Bone marrow (tissue), 2 donors: ENCODE measurements at places on chromosomes 3 and 15.

DNA sequence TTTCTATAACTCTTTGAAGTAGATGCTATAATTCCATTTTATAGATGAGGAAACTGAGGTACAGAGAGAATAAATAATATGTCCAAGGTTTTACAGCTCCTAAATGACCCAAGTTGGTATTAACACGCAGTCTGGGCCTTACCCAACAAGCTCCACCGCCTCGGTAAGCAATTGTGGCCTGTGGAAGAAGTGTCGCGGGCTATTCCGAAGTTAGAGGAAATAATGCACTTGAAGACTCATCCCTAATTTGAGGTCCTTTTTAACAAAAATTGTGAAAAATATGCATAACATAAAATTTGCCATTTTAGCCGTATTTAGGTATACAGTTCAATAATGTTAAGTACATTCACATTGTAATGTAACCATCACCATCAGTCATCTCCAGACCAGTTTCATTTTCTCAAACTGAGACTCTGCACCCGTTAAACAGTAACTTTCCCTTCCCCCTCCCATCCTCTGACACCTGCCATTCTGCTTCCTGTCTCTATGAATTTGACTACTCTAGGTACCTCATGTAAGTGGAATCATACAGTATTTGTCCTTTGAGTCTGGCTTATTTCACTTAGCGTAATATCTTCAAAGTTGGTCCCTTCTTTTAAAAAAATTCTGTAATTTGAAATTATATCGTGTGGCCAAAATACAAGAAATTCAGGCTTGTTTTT is 18.2 kb downstream of the IDH3A start:
- DNase-seq: no peak

DNA sequence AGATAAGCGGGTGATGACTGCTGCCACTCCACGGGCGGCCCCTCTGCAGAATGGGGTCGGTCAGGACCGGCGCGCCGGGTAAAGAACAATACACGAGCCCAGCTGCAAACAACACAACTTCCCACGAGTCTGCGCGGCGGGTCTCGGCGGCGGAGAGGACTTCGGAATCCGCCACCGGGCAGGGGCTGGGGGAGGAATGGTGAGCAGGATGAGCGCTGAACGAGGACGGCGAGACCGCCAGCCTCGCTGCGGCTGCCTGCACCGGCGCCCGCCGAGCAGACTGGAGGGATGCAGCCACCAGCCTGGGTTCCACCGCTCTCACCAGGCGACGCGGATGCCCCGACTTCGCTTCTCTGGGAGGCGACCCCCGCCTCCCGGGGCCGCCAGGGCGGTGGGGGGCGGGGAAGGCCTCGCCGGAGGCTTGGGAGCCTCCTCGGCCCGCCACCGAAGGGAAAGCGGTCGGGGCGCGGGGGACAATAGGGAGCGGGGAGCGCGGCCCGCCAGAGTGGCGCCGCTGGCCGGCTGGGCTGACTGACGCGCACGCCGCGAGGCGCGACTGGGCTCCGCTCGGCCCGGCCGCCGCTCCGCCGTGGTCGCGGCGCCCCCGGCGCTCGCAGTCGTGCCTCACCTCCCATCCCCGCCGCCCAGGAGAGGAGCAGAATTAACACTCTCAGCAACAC is 515 bp downstream of the ADAM10 start:
- peak; percentile 42 for DNase-seq

DNA sequence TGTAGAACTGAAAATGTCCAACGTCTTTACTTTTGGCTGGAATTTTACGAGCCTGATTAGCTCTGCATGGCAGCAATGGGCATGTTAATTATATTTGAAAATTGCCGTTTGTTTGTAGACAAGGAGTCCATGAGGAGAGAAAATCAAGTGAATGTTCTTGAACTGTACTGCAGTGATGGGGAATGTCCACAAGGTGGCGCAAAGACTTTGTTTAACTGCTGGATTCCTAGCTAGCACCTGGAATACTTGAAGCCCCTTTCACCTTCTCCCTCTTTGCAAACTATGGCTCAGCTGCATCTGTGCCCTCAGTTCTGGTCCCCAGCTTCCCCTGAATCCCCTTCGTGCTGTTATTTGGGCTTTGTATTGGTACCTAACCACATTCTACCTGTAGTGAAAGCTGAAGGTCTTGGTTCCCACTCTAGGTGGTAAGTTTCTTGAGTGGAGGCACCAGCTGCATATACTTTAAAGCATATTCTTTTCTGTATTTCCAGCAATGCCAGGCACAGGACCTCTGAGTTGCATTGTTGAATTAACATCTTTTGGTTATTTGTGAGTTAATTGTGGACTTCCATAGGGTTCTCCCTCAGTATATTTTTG is 25.3 kb downstream of the EXOG start:
- peak; percentile 5 for DNase-seq

DNA sequence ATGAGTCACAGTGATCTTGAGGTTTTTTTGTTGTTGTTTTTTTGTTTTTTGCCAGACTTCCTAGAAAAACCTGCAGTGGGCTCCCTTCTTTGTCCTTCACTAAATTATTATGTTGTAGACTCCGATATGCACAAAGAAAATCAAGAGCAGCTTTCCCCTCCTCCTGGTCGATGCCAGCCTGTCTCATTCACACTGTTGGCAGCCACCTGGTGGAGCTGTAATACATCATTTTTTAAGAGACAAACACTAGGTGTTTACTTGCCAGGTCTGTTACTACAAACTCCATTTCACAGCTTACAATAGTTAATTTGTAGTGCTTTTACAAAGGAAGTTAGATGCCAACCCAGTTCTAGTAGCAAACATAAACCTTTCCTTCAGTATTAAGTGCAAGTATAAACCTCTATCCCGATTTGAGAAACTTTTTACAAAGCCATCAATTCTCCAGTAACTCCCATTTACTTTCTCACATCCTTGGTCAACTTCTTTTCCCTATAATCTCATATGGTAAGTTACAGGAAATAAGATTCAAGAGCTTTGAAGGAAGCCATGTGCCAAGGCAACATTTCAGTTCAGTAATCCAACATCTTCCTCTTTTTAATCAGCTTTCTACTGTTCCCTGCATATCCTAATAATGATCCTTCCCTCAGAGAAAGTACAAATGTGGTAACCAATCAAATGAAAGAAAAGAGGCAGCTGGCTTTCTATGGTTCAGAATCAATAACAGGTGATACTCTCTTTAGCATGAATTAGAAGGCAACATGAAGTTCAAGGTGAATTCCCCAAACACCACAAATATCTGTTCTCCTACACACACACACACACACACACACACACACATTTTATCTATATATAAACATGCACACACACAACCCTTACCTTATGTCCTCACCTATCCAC is 14.0 kb downstream of the AAGAB start:
- DNase-seq: no peak

- no peak for DNase-seq
Observed at GRCh38 chr3:52710512-52710911, 4.6 kb downstream of the SPCS1 start.

DNA sequence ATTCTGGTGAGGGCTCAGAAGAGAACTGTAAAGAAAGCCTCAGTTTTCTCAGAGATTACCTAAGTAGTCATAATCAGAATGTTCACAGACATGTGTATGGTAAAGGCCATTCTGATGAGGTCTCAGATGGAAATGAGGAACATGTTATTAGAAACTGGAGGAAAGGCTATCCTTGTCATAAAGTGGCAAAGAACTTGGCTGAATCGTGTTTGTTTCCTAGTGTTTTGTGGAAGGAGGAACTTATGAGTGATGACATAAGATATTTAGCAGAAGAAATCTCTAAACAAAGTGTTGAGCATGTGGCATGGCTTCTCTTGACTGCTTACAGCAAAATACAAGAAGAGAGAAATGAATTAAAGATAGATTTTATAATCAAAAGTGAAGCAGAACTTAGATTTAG is 12.8 kb upstream of the KLHL40 start:
- no peak for DNase-seq

DNA sequence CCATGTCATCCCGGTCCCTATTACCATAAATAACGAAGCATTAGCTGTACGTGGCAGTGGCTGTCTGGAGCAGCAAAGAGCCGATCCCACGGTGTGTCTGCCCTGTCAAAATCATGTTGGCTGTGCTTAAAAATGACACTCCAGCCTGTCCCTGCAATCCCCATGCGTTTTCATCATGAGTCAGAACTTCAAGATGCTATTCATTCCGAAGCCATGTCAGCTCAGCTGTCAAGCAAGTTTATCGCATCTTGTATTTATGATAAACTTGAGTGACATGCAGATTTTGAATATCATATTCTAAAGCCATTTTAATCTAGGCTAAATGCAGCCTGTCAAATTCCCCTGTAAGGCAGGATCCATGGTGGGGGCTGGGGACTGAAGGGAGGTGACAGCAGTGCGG is 152.4 kb downstream of the TJP1 start:
- DNase-seq: no peak

GRCh38 chr15:73773428-73773827 is 20.3 kb upstream of the INSYN1 start:
- DNase-seq: no peak

GRCh38 chr3:13011573-13012220 is 61.5 kb downstream of the IQSEC1 start:
- peak; percentile 53 for DNase-seq

- DNase-seq: peak; percentile 50
Observed at GRCh38 chr3:52121464-52121805, 32.8 kb downstream of the POC1A start.

DNA sequence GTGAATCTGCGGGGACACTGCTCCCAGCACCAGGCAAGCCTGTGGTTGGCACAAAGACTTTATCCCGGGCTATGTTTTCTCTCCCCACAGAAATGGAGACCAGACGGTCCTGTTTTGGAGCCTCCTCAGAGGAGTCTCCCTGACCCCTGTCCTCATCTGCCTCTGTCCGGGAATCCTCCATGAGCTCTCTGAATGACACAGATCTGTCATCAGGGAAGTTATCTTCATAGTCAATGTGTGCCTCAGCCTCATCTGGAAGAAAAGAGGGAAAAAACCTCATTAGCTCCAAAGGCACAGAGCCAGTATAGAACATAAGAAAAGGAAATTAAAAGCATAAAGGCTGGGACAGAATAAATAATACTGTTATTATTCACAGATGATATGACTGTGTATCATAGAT is 40.0 kb downstream of the CRTAP start:
- no peak for DNase-seq

DNA sequence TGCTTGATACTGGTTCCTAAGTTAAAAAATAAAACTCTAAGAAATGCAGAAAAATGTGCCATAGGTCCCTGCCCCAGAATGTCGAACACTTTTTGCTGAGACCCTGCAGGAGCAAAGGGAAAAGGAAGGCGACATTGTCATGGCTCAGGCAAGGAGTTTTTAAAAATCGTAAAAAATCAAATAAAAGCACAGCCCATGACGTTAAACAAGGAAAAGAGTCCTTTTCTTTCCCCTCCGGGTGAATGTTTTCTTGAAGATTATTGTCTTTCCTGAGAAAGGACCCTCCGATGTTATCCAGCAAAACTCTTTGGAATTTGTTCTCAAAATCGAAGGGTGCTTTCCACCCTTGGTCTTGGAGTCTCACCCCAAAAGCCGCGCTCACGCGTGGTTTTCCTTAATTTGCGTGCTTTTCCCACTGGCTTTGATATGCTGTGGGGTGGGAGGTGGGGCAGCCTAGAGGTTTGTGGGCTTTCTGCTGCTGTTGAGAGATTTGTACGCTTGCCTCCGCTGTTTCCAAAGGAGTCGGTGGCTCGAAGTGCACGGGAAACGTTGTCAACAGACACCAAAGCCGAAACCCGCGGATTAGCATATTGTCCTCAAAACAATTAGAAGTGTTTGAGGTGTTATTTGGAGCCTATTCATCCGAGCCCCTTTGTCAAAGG is 2.9 kb downstream of the SOX14 start:
- no peak for DNase-seq

DNA sequence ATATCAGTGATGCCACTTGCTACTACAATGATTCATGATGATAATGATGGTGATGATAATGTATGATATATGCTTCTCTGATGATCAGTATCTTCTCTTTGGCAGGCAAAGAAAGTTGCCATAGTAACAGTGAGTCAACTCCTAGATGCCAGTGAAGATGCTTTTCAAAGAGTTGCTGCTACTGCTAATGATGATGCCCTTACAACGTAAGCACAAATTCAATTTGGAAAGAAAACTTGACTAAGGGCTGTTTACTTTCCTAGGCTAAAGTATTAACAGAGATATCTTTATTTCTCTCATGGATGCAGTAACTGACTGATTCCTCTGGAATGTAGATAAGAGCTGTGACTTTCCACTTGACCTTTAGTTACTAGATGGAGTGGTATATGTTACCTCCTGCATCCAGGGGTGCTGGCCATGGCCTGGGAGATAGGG is 27.8 kb downstream of the ADGRG7 start:
- no peak for DNase-seq

DNA sequence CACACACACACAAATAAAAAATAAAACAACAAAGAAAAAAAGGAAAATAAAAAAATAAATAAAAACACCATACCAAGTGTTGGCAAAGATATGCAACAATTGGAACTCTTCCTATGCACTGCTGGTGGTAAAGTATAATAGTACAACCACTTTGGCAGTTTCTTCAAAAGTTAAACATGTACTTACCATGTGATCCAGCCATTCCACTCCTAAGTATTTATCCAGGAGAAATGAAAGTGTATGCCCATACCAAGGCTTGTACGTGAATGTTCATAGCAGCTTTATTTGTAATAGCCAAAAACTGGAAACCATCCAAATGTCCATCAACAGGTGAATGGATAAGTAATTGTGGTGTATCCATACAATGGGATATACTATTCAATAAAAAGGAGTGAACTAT is 17.0 kb downstream of the WDR93 start:
- no peak for DNase-seq

- DNase-seq: peak; percentile 59
Observed at GRCh38 chr3:119293871-119294695, at the start of gene ARHGAP31. Gene ARHGAP31, plus strand, starts transcription at chr3:119294383. Its CDS starts 522 bp downstream, at chr3:119294905.

GRCh38 chr3:64067506-64068346 is 44.4 kb upstream of the PSMD6 start:
- DNase-seq: no peak

DNA sequence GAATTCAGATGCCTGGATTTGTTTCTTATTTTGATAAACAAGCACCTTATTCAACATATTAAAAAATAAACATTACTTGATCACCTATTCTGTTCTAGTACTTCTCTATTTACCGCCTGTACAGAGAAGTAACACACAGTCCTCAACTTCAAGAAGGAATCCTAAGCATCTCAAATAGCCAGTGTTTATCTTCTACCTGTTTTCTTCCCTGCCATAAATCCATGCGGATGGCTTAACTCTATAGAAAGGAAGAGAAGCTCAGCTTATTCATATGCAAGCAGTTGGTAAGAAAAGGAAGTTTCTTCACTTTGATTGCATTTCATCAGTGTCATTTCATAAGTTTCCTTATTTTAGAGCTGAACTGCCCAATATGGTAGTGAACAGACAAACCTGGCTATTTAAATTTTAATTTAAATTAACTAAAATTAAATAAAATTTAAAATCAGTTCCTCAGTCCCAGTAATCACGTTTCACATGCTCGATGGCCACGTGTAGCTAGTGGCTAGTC is 210.0 kb upstream of the PEX5L start:
- DNase-seq: no peak

DNA sequence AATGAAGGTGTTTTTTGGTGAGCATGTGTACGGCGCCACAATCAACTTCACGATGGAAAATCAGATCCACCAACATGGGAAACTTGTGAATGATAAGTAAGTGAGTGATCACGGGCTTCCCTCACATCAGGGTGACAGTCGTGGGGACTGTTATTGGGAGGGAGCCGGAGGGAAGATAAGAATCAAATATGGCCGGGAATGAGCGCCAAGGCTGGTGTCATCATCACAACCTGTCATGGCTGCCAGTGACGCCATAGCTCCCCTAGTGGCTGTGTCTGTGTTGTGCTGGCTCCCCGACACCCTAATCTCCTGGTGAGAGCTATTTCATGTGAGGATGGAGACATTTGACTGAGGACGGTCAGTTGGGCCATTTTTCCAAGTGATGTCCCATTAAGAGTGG is 168.5 kb downstream of the SV2B start:
- DNase-seq: no peak
